Activated naive CD4-positive, alpha-beta T cell treated with anti-CD3 and anti-CD28 coated beads for 36 hours (primary cell): ENCODE measurements at places on chromosomes 2 and 18.

GRCh38 chr2:72562451-72563153, 263.2 kb downstream of the EXOC6B start:
- DNase-seq: no peak

DNA sequence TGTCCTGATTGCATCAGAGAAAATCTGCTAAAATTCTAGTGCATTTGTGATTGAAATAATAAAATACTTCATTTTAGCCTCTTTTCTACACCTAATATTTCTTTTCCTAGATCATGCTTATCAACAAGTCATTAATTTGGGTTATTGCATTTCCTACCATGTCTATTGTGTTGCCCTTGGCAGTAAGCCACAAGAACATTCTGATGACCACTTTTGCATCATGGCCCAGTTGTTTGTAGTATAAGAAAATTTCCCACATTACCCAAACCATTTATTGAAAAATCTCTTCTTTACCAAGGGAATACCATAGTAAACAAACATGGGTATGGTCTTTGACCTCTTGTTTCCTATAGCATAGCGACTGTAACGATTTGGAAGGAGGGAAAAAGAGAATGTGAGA, 76.3 kb downstream of the R3HDM1 start:
- DNase-seq: no peak

- no peak for DNase-seq
These were observed 106.9 kb upstream of the ITGB6 start for GRCh38 chr2:160306985-160307384.

DNA sequence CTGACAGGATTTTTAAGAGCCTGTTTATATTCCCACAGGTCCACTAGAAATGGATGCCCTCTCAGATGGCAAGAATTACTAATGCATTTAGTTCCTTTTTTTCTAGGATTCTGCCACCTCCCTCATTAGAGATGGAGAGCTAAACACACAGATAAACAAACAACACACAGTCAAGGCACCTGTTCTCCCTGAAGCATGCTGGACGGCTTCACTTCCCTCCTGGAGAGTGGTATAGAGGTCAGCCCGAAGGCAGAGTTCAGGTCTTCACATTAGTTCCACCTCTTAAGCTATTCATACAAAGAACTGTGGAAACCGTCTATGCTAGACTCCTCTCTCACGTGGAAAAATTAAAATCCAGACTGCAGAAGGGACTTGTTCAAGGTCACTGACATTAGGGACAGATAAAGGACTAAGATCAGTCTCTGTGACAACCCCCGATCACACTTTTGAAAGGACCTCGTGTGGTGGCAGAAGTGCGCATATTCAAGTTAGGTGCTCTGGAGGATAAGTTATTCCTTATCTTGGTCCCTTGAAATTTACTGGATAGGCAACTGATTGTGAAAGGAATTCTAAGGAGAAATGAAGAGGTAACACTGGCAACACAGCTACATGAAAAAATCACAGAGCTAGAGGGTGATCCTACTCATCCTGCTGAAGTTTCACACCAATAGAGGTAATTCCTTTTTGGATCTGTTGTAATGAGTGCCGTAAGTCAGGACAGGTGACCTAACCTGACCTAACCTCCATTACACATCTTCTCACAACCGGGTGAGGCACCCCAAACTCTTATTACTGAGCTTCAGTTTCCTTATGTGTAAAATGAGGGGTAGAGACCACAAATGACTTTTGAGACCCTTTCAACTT, 75.1 kb downstream of the SPRED2 start:
- peak; percentile 29 for DNase-seq

DNA sequence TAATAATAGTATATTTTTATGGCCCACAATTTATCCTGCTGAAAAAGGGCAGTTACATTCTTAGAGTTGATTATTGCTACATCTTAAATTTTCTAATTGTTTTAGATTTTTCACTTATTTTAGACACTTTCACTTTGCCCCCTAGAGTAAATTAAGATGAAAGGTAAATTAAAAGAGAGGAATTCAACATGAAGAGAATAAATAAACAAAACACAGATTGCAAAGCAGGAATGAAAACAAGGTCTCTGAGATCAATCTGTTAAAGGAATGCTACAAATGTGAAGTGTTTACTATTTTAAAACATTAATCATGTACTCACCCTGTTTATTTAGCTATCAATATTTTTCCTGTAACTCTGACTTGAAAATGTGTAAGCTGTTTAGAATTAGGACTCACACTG, 113.5 kb upstream of the ETAA1 start:
- no peak for DNase-seq

DNA sequence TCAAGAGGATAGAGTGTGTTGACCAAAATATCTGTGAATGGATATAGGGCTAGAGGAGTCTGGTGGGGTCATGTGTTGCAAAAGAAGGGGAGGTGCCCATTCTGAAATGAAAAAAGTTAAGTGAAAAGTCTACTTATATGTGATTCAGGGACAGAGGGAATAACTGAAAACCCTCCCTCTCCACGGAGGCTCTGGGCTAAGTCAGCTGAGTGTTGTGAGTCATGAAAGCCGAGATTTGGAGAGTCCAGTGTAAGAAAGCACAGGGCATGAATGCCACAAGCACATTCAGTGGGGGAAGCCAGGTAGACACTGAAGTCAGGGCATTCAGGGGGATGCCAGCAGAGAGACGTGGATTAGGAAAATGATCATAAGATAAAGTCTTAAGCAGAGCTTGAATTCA, 871.9 kb downstream of the TSN start:
- DNase-seq: no peak

GRCh38 chr2:32946314-32947075, at the start of gene LTBP1:
TSS of gene LTBP1 (plus strand) at chr2:32946953. CDS start at chr2:32947325, 372 bp downstream.
- peak; percentile 67 for DNase-seq

DNA sequence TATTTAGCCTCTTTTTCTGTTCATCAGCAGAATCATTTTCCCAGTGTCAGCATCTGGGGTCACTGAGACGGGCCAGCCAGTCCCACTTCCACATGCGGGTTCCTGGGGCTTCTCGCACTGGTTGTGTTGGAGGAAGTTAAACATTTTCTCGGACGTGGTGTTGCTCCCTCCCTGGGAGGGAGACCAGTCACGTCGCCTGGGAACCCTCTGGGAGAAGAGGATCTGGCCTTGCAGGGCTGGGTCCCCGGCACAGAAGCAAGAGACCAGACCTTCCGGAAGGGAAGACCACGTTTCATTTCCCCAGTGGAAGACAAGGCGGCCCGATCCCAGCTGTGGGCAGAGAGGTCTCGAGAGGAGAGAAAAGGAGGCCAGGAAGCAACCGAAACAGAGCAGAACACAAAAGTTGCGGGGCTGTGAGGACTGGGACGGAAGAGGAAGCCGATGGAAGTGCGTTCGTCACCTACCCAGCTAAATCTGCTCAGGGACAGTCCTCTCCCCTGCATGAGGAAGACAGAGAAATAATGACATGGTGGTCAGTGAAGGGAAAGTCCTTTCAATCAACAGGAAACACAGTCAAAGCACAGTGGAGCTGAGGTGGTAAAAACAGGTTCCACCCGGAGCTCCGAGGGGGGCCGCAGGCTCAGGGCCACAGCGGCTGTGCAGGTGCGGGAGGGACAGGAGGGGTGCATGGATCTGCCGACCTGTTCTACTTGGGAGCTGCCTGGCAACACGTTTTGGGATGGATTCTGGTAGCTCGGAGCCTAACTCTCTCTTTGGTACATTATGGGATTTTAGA, 144.4 kb downstream of the MBP start:
- DNase-seq: no peak

DNA sequence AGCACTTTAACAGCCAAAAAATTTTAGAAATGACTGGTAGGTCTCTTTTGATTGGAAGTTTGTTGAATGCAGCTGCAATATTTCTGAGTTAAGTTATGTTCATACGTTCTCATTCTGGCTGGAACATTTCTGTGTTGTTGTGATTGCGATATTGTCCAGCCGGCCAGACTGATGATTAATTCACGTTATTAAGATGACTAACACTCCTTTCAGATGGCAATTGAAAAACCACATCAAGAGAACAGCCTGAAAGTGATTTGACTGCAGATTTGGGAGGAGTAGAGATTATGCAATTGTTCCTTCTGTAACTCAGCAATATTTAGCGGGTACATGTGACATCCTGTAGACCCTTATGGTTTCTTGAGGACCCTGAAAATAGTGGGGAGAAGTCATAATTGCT, 133.7 kb downstream of the FBXO15 start:
- no peak for DNase-seq

DNA sequence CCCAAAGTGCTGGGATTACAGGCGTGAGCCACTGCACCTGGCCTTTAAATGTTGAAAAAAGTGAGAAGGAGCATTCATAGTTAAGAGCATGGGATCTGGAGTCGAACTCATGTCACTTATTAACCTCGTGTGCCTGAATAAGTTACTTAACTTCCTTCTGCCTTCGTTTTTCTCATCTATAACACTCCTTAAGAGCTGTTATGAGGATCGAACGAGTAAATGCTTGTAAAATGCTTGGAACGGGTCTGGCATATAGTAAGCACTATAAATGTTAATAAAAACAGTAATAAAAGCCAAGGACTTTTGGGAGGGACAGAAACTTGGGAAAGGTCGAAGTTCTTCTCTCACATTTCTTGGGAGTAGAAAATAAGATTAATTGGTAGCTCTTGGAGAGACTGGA, 40.8 kb downstream of the RAB10 start:
- DNase-seq: no peak

DNA sequence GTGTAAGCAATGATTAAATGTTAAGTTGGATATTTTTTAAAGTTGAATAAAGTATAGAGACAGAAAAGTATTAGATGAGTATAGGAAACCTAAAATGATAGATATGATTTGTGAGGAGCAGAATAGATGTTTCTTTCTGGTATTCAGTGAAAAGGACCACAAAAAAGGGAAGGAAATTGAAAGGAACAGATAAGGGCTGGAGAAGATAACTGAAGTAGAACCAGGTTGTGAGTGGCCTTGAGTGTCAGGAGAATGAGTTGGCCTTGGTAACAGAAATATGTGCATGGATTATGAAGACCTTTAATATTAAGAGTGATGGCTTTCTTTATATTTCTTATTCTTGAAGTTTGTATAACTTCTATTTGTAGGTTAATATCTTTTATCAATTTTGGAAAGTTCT, 543.5 kb downstream of the METTL4 start:
- DNase-seq: no peak

- DNase-seq: no peak
These were observed 20.8 kb downstream of the APCDD1 start for GRCh38 chr18:10475276-10475653.

DNA sequence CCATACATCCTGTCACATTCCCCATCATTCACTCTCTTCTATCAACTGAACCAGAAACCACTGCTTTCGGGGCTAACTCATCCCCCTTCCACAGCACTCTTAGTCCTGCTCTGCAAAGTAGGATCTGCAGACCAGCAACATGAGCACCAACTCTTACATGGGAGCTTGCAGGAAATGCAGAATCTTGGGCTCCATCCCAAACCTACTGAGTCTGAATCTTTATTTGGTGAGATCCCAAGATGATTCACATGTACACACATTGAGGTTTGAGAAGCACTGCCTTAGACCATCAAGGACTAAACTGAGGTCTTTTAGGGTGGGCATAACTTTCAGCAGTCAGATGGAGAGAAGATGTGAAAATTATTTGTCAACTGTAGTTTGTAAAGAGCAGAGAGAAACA, 235.6 kb upstream of the EPHA4 start:
- no peak for DNase-seq

GRCh38 chr2:15955232-15955988, 15.1 kb downstream of the MYCN start:
- no peak for DNase-seq

GRCh38 chr2:12223732-12224131, 477.3 kb downstream of the LPIN1 start:
- DNase-seq: peak; percentile 10

DNA sequence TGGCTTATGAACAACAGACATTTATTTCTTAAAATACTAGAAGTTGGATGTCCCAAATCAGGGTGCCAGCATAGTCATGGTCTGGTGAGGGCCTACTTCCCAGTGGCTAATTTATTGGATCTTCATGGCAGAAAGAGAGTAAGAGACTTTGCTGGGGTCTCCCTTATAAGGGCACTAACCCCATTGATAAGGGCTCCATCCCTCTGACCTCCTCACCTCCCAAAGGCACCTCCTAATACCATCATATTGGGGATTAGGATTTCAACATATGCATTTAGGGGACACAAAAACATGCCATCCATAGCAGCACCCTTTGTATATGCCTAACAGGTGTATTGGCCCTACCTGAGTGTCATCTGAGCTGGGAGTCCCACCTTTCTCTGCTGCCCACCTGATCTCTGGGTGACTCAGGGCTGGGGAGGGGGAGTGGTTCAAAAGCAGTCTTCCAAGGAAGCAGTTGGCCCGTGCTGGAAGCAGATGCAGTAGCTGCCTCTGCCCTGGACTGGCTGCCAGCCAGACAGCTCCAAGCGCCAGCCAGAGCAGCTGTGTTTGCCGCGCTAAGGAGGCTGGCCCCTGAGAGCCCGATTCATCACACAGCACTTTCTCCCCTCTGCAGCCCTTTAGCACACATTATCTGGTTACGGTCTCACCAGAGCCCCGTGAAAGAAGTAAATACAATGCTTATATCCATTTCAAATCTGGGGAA, 84.6 kb downstream of the SMAD7 start:
- DNase-seq: no peak

DNA sequence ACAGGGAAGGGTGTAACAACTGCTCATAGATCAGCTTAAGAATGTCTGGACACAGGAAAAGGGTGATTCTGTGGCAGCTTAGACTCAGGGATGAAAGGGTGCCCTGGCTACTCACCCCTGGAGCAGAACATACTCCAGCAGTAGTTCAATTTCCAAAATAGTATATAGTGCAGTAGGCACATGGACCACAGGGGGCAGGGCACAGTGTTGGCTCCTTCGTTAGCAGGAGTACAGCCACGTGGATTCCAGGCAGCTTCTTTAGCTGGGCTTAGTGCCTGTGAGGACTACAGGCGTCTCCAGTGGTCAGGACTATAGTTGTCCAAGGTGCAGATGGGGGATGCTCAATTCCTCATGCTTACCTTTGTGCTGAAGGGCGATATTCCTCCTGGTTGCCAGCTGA, 277.5 kb upstream of the DDX18 start:
- no peak for DNase-seq

DNA sequence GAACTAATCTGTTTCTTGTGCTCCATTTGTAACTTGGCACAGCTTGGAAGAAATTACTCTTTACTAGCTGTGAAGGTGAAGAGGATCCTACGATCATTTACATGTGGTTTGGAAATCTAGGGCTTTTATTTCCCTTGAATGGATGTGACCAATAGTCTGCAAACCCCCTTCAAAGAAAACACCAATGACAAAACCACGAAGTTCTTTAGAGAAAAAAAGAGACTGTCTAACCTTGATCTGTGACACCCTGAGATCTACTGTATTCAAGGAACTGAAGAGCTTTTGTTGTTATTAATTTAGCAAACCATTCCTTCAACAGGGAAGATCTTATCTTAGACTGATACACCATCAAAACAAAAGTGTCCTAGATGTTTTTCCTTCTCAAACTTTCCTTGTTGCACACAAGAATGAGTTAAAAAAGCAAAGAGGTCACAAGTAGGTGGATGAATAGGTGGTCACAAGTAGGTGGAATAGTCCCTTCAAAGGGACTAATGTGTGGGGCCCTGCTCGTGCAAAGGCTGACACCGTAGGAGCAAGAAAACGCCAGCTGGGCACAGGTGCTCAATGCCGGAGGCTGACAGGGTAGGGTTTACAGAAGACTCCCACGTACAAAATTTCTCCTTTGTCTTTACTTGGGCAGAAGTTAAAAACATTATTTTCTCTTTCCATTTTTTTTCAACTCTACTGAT, 95.6 kb upstream of the ITGB6 start:
- no peak for DNase-seq
